HT1080 (cell line): ENCODE measurements at places on chromosomes 6 and 20.

DNA sequence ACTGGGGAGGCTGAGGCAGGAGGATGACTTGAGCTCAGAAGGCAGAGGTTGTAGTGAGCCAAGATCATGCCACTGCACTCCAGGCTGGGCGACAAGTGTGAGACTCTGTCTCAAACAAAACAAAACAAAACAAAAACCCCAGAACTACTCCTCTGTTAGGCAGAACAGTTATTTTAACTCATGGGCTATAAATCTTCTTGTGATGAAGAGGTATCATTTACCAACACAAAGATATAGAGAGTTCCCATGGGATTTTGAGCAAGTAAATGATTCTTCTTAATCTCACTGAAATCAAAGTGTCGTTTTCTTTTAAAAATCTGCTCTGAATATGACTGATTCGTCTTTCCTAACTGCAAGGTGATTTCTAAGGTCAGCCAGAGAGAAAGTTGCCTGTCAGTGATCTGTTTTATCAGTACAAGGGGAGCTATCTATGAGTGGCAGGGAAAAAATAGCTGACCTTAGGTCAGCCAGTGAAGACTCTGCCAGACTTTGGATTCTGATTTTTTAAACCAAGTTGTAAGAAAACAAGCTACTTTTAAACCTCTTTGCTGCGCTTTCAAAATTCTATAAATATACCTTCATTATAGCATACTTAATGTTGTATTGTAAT lies 3.8 kb upstream of the DSP start:
- DNase-seq = no peak

DNA sequence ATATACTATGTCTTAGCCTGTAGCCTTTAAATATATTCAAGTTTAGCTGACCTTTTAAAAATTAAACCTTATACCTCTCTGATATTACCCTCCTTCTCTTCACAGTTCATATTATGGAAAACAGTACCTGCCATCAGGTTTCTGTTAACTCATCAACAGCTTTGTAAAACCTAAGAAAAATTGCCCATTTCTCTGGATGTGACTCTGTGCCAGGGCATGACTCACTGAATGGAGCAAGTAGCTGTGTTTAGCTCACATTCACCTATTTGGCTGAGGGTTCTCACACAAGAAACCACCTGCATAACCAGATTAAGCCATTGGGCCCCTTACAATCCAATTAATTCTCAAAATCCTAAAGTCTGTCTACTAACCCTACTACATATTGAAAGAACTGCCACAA lies 678.8 kb upstream of the MARCKS start:
- peak; percentile 7 for DNase-seq

- peak; percentile 49 for DNase-seq
Observed at GRCh38 chr20:17889226-17889625, 79.4 kb downstream of the SNX5 start.

DNA sequence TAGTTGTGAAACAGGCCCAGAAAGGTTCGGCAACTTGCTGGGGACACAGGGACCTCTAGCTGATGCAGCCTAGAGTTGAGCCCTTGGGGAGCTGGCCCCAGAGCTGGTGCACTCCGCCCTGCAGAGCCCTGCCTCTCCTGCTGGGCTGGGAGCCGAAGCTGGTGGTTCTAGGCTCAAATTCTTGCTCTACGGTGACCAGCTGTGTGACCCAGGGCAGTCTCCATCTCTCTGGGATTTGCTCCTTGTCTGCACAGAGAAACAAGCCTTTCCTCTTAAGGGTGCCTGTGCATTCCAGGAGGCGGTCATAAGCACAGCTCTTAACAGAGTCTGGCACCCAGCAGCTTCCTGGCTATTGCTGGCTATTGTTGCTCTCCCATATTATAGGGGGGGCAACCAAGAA lies 47.4 kb downstream of the RBM38 start:
- no peak for DNase-seq

- DNase-seq = peak; percentile 23
Observed at GRCh38 chr6:107763946-107764345, 60.2 kb downstream of the SCML4 start.
